ENCODE measurements at places on chromosomes 13 and 19. TPM values are rescaled to one million over a fixed set of nuclear protein-coding genes. Genes with fewer than 3 reads are reported as not detected.
A peak's percentile ranks its signal among the peaks of the same experiment; 100 is the strongest.

DNA sequence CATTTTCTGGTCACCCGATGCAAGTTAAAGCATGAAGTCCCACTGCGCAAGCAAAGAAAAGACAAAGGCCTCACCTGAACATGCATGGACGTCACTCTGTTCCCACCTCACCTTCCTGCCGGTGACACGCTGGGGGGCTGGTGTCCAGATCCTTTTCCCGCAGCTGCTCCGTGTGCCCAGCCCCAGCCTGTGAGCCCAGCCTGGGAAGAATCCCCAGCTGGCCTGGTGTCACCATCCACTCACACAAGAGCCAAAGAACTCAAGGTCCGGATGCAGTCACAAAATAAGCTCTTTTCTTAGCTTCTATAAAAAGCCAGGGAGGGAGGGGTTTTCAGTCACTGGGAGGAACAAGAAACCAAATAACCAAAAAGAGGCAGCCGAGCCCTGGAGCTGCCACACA is 249.9 kb downstream of the COL4A1 start:
- DNase-seq: no peak

DNA sequence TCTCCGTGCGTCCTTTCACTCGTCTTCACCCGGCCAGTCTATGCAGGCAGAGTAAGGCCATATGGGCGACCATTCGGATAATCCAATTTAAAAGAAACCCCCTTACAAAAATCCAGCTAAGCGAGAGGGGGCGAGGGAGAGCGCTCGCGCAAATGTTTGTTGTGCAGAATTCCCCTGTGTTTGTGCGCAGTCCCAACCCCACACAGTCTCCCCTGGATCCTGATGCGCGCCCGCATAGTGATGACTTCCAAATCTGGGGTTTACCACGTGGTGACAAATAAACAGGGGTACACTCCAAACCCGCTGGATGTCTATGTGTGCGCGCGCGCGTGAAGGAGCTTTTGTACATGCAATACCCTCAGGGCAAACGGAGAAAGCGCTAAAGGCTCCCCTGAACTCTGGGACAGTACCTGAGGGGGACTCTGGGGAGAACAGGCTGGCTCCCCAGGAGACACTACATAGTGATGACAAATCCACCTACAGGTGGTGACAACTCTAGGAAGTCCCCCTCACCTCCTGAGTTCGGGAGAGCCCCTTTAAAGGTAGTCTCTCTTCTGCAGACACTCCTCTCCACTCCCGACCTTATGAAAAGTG is 8.5 kb downstream of the SOX21 start:
- no peak for DNase-seq

Gene TMEM38A
- total RNA-seq: 6.7 TPM

DNA sequence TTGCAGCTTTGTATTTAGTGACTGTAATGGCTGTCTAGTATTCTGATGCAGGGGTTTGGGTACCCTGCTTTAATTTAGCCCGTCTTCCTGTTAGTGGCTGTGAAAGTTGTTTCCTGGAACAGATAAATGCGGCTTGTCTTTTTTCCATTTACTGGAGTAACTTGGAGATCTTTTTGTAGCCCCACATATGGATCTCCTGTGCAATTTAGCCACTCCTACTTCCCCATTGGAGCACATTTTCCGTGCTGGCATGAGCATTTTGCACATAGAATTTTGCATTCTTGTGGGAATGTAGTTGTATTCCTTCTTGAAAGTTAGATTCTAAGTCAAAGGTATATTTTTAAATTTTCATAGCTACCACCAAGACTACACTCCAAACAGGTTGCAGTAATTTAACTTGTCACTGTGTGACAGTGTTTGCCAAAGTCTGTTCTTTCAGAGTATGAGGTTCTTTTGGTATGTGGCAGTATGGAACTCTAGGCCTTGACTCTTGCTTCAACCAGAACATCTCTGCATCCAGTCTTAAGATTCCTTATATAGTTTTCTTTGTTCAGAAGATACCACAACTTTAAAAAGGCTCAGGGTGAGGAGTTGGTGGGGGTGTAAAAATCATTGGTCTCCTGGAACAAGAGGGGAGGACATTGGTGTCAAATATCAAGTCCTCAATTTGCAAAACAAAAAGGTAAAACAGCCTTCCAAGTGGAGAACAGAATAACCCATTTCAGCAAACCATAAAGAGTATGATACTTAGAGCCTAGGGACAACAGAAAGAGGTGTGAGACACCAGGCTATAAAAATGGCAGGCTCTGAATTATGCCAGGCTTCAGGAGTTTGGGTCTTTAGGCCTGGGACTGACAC is 21.1 kb upstream of the CCDC97 start:
- no peak for DNase-seq

DNA sequence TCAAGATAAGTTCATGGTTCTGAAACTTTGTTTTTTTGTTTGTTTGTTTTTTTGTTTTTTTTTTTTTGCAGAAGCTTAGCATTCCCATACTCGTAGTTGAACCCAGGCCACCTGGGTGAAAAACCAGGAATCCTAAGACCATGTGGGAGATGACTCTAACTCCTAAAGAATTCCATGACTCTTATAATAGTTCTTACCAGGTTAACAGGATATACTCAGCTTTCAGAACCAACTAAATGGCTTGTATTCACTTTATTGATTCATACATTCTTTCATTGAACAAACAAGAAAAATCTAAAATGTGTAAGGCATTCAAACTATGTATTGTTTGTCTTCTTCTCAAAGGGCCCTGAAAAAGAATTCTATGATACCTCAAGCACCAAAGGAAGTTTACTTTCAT is 40.5 kb upstream of the KLF5 start:
- DNase-seq: no peak

GRCh38 chr19:35262101-35262761 is 6.5 kb upstream of the USF2 start:
- DNase-seq: peak; percentile 9

Gene ITGBL1
- not detected for total RNA-seq

DNA sequence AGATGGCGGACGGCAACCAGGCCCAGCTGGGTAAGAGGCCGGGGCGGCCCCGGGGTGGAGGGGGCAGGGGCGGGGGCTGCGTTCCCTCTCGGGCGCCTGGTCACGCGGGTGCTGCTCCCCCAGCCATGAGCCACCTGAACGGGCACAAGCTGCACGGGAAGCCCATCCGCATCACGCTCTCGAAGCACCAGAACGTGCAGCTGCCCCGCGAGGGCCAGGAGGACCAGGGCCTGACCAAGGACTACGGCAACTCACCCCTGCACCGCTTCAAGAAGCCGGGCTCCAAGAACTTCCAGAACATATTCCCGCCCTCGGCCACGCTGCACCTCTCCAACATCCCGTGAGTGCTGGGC is 11.1 kb downstream of the PTBP1 start:
- DNase-seq: no peak
